Sigmoid colon (tissue), 7 donors: ENCODE measurements at places on chromosomes 4 and X. TPM values are rescaled to one million over a fixed set of nuclear protein-coding genes. Genes with fewer than 3 reads are reported as not detected.

Gene P2RY10
- 0.33 TPM for total RNA-seq

Gene ODAPH
- total RNA-seq = not detected

Gene RAB41
- total RNA-seq = not detected

Gene PTCHD1
- 22.5 TPM for total RNA-seq

Gene CD38
- total RNA-seq = 3.2 TPM

Gene SHROOM2
- total RNA-seq = 2.0 TPM

Gene MND1
- not detected for total RNA-seq
